Activated CD8-positive, alpha-beta memory T cell treated with anti-CD3 and anti-CD28 coated beads for 24 hours (primary cell): ENCODE measurements at places on chromosomes 11 and 22.

DNA sequence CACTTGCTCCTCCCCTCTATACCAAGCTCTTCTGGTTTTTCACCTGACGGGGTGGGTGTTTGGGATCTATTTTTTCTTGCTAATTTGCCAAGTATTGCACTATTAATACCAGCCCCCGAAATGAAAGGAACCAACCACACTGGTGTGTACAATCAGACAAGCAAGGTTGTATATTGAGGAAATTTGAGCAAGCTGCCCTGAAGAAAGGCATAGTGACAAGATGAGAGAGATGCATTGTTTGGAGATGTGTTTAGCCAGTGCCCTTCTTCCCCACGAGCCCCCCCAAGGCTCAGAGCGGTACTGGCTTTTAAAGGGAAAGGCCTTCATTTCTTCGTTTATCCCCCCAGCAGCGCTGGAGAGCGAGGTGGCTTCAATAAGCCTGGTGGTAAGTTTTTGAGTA lies 15.2 kb upstream of the GAS2L1 start:
- no peak for DNase-seq

DNA sequence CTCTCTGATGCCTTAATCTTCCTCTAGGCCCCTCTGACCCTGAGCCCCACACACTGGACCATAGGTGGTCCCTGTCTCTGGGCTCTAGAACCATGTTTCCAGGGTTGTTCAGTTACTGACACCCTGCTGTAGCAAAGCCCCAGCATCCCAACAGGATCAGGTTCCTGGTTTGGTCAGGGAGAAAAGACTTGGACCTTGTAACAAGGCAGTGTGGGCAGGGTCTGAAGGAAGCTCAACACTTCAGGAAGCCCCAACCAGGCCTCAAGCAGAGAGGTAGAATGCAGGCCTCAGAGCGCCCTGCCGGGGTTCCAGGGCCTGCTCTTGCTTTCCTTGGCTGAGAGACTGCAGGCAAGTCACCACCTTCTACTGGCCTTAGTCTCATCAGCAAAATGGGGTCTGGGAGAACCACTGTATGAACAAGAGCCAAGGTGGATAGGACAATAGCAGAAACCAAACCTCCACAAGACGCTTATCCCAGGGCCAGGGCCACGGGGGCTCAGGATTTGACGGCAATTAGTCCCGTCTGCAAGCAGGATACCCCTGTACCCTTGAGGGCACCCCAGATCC lies 4.8 kb downstream of the ARAP1 start:
- no peak for DNase-seq

DNA sequence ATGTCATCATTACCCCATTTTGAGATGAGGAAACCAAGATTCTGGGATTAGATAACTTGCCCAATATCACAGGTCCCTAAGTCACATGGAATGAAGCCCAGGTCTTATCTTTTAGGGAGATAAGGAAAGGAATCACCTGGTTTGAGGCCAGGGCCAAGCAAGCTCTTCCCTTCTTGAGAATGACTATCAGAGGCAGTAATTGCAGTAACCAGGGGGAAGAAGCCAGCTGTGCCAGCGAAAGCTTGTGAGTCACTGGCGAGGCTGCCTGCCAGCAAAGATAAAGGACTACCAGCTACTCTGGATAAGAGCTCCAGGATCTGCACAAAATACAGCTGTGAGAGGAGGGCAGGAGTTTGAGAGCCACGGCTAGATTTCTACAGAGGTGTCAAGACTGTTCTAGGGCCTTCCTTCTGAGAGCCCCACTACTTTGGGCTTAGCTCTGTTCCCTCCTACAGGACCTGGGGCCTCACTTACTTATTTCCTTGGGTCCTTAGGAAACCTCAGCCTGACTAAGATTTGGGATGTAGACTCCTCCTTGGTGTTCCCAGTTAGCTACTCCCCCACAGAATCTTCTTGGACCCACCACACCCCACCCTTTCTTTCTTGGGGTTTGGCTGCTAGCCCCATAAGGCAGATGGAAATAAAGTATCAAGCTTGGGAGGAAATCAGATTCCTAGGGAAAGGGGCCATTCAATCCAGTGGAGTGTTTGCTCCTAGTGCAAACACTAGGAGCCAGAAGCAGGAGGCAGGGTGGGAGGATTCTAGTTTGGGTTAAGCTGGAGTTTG lies 9.7 kb upstream of the CCKBR start:
- no peak for DNase-seq

GRCh38 chr11:64537876-64538275 lies 53.1 kb upstream of the SLC22A12 start:
- no peak for DNase-seq

DNA sequence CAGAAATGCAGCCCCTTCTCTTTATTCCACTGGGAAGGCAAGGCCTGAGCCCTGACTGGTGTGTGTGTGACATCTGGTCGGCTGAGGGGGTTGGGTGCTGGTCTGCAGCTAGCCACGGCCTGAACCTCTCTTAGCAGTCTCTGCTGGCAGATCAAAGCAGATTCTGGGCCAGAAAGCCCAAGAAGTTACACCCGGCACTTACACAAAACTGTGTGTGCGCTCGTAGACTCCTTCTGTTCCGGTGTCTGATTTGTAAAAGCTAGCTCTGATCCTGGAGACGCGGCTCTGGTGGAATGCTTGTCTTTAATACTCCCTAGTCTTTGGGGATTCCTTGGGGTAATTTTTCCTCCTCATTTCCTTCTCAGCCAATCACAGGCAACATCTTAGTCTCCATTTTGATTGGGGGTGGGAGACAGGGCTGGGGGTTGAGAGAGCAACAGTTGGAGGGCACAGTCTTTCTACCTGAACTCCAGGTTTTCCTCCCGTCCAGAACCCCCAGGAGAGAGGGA lies 5.5 kb downstream of the PKNOX2 start:
- no peak for DNase-seq

DNA sequence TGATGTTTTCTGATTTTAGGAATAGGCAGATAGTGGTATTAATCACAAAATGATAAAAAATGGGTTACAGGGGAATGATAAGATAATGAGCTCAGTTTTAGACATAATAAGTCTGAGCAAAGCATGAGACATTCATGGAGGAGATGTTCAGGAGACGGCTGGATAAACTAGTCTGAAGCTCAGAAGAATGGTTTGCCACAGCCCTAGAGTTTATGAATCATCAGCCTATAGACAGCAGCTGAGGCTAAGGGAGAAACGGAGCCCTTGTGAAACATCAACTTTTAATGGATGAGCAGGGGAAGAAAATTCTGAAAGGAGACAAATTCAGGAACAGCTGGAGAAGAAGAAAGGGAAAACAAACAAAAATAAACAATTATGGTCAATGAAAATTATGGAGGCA lies 87.2 kb downstream of the RELT start:
- no peak for DNase-seq

- no peak for DNase-seq
Observed at GRCh38 chr22:21591695-21592094, 24.2 kb downstream of the UBE2L3 start.

DNA sequence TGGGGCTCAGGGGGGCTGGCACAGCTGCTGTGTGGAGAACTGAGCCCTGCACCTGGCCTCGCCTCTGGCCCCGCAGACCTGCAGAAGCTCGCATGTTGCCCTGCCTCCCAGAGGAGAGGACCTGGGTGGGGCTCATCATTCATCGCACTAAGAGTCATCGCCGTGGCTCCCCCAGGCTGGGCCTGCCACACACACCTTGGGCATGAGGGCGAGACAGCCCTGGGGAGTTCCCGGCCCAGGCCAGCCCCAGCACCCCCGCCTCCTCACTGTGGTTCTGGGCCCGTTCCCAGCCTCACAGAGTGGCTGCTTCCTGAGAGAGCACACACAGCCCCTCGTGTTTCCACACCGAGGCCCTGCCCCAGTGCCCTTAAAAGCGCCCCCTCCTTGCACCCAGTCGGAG lies 694.6 kb downstream of the TBC1D22A start:
- no peak for DNase-seq

- no peak for DNase-seq
Observed at GRCh38 chr11:5736396-5736795, at the start of gene OR56B1. OR56B1 (plus strand) TSS chr11:5736448; CDS start chr11:5736517, 69 bp downstream.

DNA sequence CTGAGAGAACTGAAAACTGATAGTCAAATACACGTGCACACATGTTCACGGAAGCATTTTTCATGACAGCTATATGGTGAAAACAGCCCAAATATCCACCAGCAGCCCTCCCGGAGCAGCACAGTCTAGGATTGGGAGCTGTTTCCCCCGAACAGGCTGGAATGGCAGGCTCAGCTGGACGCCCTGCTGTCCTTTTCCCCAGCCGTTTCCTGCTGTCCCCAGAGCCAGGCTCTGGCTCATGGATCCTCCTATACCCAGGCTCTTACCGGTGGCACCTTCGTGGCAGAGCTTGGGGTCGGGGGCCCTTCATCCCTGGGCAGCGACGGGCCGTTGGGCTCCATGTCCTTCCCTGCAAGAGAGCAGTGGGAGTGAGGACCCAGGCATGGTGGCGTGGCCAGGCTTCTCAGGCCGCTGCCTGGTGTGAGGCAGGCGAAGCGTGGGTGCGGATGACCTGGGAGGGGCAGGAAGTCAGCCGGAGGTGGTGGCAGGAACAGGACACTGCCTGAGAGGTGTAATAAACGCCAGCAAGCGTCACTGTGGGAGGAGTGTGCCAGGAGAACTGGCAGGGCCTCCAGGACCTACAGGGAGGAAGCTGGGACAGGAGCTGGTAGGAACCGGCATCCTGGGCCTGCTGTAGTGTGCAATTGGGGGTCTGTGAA lies 38.8 kb downstream of the OSBPL5 start:
- no peak for DNase-seq

DNA sequence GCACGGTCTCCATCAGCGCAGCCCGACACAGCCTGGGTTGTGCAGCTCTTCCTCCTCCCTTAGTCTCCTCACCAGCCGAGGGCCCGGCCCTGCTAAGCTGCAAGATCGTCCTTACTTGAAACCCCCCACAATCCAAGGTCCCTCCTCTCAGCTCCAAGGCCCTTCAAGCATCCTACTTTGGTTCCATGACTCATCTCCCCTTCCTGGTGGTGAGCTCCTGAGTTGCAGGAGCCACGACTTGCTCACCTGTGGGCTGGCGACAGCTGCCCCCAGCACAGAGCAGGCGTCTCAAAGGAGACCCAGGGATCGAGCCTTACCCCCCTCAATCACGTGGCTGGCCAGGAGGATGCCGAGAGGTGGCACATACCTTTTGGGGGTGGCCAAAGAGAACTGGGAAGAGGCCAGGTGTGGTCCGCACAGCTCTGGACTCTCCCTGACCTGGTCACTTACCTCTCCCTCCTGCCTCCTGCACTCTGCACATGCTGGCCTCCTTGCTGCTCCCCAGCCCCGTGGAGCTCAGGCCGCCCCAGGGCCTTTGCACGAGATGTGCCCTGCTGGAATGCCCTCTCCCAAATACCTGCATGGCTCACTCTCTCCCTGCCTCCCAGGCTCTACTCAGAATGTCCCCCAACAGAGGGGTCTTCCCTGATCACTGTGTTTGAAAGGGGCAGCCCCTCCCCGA lies 35.2 kb upstream of the FADD start:
- DNase-seq: no peak

GRCh38 chr11:117095284-117096161 lies 2.7 kb downstream of the SIK3 start:
- no peak for DNase-seq

DNA sequence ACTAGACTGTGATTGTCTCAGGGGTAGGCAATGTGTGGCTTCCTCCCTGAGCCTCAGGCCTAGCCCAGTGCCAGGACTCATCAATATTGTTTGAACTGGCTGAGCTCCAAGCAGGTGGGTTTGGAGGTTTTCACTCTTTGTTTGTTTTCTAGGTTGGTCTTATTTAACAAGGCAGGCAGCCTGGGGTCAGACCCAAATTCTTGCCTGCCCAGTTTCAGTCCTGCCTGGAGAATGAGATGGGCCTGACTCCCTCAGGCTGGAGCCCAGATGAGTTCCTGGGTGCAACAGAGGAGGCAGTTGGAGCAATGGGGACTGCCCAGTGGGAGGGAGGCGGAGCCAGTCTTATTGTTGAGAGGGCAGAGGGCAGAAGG lies 28.3 kb upstream of the TP53I11 start:
- no peak for DNase-seq

DNA sequence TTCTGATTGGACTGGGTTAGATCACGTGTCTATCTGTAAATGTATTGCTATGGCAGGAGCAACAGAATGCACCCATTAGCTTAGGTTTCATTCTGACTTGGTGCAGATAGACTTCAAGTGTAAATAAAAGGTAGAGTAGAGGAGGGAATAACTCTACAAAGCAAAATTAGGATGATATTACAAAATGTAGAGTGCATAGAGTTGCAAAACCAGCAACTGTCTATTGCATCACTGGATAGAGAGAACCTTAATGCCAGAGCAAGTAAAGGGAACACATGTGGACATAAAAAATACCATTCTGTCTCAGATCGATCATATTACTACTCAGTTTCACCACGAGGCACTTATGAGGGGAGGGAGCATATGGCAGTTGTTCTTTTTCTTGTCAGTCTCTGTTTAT lies 22.0 kb upstream of the CAT start:
- DNase-seq: no peak

DNA sequence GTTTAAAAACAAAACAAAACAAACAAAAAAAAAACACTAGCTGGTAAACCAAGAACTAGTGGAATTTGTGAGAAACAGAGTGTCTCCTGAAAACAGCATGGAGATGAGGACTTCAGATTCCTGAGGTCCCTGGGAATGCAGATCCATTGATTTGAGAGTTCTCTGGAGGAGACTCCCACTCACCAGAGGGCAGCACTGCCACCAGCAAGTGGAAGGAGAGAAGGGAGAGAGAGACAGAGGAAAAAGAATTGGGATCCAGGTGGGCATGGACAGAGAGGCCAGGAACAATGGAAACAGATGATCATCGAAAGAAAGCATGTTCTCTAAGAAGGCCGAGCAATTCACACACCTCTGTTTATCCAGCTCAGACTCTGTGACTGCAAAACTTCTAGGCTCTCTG lies 31.8 kb downstream of the ETS1 start:
- no peak for DNase-seq
